Renal cortex interstitium (tissue), 15 donors: ENCODE measurements at places on chromosomes 7 and 10.
A peak's percentile ranks its signal among the peaks of the same experiment; 100 is the strongest.

DNA sequence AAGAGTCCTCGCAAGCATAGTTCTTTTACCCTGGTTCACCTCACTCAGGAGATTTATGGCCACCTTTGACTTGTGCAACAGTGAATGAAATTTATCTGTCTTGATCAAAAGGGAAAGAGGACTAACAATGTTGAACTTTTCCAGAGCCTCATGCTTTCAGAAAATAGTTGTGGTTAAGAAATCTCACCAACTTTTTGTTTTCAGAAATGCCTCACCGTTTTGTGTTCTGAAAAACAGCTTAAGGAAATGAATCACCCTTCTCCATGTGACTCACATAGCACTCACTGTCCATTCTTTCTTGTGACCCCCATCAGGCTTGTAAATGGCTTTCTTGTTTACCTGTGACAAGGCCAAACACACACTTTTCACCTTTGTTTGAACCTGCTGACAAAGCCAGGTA is 148.6 kb upstream of the FAM3C start:
- DNase-seq = peak; percentile 40

DNA sequence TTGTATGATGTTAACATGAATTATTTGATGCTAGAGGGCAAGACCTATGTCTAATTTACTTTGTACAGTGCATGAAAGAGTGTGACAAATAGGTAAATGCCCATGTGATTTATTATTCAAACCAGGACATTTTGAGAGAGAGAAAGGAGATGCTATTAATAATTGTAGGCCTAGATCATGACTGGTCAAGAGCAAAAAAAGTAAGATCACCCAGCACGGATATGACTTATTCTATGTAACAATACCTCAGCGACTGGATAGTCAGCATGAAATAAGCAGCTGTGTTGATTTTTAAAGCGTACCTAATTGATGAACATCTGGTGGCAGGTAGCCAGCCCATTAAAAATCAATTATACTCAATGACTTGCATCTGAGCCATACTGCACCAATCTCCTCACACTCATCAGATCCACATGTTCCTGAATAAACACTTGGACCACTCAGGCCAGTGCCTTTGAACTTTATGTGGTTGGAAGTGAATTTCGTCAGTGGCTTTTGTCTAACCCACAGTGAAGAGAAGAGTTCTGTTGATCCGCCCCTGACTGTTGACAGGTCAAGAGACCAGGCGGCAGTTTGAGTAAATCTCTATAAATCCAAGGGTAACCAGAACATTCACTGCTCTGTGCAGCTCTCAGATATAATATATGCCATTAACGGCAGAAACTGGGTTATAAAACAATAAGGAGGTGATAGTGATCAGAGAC is 435.3 kb downstream of the MDFIC start:
- no peak for DNase-seq

DNA sequence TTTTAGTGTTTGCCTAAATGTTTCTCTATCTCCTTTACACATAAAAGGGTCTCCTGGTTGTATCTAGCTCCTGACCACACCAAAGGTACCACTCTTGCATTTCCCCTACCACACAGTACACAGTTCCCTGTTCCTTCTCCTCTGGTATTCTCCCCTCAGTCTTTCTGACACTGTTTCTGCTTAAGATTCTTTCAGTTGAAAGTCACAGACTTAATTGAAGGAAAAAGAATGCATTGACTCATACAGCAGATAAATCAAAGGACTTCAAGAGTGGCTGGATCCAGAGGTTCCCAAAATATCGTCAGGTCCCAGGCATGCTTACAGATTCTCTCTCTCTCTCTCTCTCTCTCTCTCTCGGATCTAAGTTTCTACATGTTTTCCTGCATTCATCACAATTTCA is 185.6 kb upstream of the LRGUK start:
- no peak for DNase-seq

GRCh38 chr7:114791771-114792170 is 130.1 kb upstream of the MDFIC start:
- DNase-seq = no peak

DNA sequence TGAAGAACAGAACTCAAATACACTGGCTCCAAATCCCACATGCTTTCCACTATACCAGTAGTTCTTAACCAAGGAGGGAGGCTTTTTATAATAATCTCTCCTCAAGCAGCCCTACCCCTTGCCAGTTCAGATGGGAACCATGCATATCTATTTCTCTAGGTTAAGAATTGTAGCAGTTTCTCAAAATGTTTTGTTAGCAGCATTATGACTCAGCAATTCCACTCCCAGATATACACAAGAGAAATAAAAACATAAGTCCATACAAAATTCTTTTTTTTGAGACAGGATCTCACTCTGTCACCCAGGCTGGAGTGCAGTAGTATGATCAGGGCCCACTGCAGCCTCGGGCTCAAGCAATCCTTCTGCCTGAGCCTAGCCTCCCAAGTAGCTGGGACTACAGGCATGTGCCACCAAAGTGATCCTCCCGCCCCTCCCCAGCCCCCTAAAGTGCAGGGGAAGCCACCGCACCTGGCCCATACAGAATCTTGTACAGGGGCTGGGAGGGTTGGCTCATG is 18.1 kb downstream of the YWHAG start:
- no peak for DNase-seq

GRCh38 chr7:39753823-39754325 is 130.5 kb downstream of the RALA start:
- no peak for DNase-seq

GRCh38 chr10:89351780-89352597 is 24.2 kb downstream of the IFIT3 start:
- no peak for DNase-seq

DNA sequence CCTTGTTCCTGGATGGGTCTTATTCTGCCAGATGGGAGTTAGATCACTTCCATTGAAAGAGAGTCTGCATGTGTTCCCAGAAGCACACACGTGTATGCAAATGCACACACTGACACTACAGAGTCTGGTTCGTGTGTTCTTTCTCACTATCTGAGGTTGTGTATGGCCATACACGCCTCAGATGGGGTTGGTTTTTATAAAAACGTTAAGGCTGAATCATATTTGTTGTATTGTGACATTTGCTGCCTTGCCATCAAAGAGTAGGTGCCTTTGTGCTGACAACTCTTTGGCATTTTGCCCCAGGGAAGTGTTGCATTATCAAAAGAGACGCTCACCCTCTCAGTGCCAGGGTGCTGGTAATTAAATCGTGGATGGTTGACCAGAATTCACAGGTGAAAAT is 37.7 kb upstream of the HDAC9 start:
- DNase-seq = no peak

DNA sequence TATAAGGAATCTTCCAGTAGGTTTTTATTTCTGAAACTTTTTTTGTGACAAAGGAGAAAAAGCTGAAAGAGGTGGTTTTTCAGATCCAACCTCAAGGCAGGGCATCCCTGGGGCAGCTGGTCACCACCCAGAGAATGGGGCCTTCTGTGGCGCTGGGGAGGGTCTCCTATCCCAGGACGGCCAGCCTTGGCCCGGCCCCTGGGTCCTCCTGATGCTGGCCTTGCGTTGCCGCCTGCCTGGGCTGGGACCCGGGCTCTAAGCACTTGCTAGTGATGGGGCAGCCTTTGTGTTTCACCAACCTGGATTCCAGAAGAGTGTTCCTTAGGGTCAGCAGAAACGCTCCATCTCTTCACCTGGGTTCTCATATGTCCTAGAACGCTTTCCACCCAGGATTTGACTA is 16.3 kb downstream of the SHH start:
- no peak for DNase-seq
